ENCODE measurements at places on chromosomes 11 and 22. TPM values are rescaled to one million over a fixed set of nuclear protein-coding genes. Genes with fewer than 3 reads are reported as not detected.

LGR4 gene
- 22.6 TPM for total RNA-seq

MMP1 gene
- 0.11 TPM for total RNA-seq

CHRNA10 gene
- total RNA-seq = 0.89 TPM

DNA sequence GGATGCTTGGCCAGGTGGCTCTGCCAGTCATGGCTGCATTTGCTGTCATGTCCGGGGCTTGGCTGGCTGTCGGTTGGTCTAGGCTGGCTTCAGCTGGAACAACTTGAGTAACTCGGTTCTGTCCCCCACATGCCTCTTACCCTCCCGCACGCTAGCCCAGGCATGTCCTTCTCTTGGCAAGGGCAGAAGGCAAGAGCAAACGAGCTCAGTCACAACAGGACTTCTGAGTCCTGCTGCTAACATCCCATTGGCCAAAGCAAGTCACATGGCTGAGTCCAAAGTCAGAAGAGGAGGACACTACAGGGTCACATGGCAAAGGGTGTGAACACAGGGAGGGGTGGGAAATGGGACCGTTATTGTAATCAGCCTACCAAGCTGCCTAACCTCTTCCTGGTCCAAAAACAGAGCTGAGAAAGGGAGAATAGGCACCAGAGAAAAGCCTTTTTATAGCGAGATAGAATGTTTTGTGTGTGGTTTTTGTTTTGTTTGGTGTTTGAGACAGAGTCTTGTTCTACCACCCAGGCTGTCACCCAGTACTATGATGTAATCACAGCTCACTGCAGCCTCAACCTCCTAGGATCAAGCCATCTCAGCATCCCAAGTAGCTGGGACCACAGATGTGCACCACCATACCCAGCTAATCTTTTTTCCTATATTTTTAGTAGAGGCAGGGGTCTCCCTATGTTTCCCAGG is 81.9 kb downstream of the MN1 start:
- DNase-seq = peak; percentile 67

- DNase-seq = peak; percentile 46
These were observed 8.7 kb upstream of the B4GALNT4 start for GRCh38 chr11:360326-361280.

GRCh38 chr22:27224485-27225374 is 567.3 kb downstream of the MIAT start:
- no peak for DNase-seq

GRCh38 chr11:113647856-113648255 is 58.3 kb downstream of the TMPRSS5 start:
- no peak for DNase-seq

DNA sequence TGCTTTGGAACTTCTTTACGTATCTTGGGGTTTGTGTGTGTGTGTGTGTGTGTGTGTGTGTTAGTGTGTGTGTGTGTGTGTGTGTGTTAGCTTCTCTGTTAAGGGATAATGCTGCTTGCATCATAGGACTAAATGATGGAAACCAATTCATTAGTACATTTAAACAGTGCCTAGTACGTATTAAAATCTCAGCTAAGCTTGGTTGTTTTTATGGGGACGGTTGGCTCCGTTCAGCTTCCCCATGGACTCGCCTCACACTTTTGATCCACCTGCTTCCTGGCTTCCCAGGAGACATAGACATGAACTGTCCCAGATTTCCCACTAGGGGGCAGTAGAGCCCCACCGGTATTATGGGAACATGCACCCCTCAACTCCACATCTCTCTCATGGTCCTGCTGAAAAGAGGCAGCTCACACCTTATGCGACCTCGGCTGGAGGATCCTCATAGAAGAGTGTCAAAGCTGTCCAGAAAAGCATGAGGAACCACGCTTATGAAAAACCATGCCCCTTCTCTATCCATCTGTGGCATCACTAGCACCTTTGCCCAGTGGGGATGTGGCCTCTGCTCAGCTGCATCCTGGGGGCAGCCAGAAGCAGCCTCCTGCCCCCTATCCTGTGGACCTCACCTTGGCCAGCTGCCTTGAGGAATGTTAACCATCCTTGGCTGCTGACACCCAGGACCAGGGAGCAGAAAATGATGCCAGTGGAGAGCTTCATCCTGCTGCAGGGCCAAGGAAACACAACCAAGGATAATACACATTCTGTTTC is 9.7 kb upstream of the SAAL1 start:
- DNase-seq = no peak
